ENCODE measurements at places on chromosomes 1 and 21. TPM values are rescaled to one million over a fixed set of nuclear protein-coding genes. Genes with fewer than 3 reads are reported as not detected.

- DNase-seq: peak; percentile 18
These were observed 97.9 kb downstream of the USH2A start for GRCh38 chr1:216325336-216325735.

Gene UCHL5
- total RNA-seq: 40.3 TPM

- peak; percentile 3 for DNase-seq
These were observed 5.7 kb downstream of the MRTO4 start for GRCh38 chr1:19257178-19257914.

DNA sequence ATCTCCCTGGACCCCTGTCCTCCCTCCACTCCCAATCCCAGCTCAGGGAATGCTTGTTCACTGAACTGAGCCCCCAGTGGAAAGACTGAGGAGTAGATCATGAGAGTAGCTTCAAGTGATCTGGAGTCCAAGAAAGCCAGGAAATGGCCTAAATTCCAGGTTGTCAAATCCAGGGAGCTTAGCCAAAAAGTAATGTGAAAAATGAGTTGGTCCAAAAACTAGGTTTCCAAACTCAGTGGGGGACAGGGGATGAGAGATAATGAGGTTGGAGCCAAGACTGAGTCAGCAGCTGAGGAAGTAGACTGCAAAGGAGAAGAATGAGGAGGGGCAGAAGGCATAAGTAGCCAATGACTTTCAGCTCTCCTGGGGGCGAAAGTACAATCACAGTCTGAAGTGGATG is 284.1 kb upstream of the BEND5 start:
- DNase-seq: no peak

DNA sequence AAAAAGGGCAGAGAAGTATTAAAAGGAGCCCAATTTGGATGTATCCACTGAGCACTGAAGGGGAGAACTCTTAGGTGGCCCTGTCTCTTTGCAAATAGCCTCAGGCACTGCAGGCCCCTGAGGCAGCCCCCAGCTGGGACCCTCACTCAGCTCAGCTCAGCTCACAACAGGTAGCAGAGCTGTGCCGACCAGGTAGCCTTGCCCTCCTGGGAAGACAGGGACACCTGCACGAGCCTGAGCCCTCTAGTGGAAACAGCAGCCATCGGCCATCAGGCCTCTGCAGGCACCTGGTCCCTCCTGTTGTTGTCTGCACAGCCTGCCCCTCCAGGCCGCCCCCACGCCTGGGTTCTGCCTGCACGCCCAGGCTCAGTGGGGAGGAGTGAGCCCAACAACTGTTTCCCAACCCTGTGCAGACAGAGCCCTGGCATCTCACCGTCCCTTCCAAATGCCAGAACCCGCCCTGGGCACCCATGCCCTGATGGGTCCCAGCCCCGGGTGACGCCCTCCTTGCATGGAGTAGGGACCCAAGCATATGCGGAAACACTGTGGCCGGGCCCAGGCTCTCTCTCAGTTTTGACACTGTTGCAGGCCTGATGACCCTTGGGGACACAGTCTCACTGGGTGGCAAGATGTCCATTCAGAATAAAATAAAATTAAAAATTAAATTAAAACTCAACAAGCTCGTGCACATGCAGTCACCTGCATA is 60.0 kb upstream of the AJAP1 start:
- no peak for DNase-seq

- DNase-seq: peak; percentile 21
These were observed 35.1 kb downstream of the PTPRF start for GRCh38 chr1:43565600-43566360.

- DNase-seq: peak; percentile 58
These were observed 4.8 kb upstream of the IFNLR1 start for GRCh38 chr1:24191860-24192259.

DNA sequence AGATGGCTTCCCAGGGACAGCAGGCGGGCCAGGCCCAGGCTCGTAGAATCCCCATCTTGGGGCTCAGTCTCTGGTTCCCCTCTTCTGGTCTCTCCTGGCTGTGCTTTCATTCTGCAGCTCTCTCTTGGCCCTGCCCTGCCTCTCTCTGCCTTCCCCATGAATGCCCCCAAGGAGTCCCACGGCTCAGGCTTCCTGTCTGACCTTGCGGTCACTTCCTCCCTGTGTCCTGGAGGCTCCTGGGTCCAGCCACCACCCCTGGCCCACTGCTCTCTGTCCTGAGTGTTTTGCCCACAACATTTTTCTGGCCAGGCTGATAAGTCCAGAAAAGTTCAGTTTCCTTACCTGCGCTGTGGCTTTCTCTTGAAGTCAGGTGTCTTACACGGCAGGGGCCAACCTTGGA is 29.1 kb downstream of the PIGP start:
- no peak for DNase-seq

GRCh38 chr1:19485362-19486187 is at the start of gene CAPZB:
Gene CAPZB, minus strand, starts transcription at chr1:19485539. Its CDS starts 101 bp downstream, at chr1:19485438.
- peak; percentile 87 for DNase-seq

Gene LRRC3
- total RNA-seq: not detected

GRCh38 chr1:161069731-161070270 is at the start of gene ARHGAP30:
Gene ARHGAP30, minus strand, starts transcription at chr1:161069891. Its CDS starts 267 bp downstream, at chr1:161069624.
- no peak for DNase-seq

DNA sequence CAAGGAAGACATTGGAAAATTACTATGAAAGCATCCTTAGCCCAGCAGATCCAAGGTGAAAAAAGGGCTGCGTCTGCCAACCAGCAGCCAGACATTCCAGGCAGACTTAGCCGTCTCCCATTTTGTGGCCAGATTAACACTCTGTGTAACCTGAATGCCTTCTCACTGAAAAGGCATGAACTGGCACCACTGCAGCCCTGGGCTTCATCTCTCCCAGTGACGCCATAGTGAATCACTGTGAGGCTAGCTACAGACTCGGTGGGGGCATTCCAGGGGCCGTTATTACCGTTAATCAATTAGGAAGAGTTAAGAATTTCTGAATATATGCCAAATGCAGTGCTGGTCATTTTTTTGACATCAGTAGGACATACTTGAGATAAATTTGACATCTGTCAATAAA is 627.4 kb downstream of the LMO4 start:
- peak; percentile 90 for DNase-seq

GRCh38 chr21:25862596-25862995 is 127.8 kb downstream of the GABPA start:
- DNase-seq: peak; percentile 47

DNA sequence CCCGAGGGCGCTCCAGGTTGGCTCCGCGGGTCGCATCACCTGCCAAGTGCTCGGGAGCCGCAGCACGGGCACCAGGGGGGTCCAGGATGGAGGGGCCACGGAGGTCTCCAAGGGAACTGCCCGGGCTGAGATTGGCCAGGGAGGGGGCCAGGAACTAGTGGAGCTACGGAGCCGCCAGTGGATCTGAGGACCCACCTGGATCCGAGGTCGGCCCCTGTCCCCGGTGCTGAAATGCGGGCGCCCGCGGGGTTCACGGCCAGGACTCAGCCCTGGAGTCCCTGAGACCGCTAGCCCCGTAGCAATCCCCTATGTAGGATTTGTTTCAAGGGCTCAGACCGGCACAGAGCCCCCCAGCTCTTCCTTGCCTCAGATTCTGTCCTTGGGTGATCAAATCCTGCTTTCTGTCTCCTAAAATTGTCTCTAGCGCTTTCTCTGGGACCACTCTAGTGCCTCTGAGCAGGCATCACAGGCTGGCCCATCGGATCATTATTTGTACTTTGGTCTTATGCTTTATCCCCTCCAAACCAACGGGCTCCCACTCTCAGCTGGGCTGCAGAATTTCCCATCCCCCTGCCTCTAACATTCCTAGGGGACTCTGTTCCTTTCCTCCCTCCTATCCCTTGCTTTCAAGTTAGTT is 27.3 kb downstream of the KIAA2013 start:
- DNase-seq: no peak

DNA sequence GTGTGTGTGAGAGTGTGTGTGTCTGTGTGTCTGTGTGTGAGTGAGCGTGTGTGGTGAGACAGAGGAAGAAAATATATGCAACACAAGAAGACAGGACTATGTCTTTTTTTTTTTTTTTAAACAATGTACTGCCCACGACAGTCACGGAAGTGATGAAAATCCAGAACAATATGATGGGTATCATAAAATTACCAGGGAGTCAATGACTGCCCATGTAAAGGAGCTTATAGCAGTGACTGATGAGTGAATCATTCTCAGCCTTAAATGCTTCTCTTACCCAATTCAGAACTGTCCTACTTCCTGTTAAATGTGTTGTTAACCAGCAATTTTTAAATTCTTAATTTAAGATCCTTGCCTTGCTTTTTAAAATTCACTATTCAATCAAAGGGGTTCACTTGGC is 46.6 kb downstream of the RGS7 start:
- peak; percentile 71 for DNase-seq

Gene DNAJB4
- total RNA-seq: 229 TPM

Gene CHI3L1
- not detected for total RNA-seq

DNA sequence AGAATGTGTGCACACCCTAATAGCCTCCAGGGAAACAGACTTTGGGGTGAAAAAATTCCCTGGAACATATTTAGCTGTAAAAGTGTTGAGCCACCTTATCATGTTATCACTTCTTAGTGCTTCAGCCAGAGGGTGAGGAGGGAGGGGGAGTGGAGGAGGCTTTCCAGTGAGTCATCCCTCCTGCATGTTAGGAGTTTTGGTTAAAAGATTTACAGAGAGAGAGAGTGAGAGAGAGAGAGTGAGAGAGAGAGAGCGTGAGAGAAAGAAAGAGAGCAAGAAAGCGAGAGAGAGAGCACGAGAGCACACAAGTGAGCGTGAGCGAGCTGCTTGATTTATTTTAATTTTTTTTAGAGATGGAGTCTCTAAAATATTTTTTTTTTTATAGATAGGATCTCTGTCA is 13.5 kb upstream of the CACNA1E start:
- peak; percentile 31 for DNase-seq

GRCh38 chr1:186183970-186184628 is 191.0 kb downstream of the TPR start:
- DNase-seq: peak; percentile 65

- DNase-seq: no peak
These were observed 76.4 kb upstream of the DSCAM start for GRCh38 chr21:40923407-40923806.

DNA sequence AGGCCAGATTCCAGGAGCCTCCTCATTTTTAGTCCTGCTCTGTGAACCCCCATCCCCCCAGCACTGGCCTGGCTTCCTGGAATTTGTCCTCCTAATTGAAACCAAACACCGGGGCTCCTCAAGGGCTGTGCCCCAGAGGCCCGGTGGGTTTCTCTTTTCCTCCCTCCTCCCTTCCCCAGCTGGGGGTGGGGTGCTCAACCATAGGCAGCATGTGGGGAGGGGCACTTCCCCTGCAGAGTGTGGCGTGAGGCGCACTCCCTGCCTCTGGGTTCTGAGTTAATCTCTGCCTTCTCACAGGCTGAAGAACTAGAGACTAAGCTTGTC is 67.5 kb upstream of the ACOT11 start:
- DNase-seq: no peak

GRCh38 chr1:154335025-154335714 is 9.8 kb downstream of the ATP8B2 start:
- peak; percentile 79 for DNase-seq

- DNase-seq: peak; percentile 26
These were observed 166.4 kb downstream of the PSMG1 start for GRCh38 chr21:39016740-39017315.

Gene NLRP3
- 0.58 TPM for total RNA-seq

Gene ZDHHC18
- total RNA-seq: 10.4 TPM

DNA sequence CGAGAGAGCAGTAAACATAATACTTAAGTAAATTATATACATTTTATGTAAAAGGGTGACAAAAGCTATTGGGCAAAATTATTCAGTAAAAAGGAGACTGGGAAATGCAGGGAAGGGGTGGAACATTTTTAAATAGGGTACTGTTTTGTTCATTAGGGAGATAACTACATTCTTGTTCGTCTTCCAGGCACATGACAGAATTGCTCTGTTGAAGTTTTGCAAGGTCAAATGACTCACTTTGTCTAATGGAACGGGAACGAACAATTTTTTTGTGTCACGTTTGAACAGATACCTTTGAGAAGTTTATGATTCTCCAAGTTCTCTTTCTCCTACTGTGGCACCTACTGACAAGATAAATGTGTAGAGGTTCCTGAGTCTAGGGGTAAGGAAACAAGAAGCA is 382.3 kb upstream of the ZRANB2 start:
- DNase-seq: peak; percentile 41

Gene TTC22
- not detected for total RNA-seq
